Suppressor macrophage treated with lipopolysaccharide for 4 hours (primary cell): ENCODE measurements at places on chromosomes 5 and 9.

DNA sequence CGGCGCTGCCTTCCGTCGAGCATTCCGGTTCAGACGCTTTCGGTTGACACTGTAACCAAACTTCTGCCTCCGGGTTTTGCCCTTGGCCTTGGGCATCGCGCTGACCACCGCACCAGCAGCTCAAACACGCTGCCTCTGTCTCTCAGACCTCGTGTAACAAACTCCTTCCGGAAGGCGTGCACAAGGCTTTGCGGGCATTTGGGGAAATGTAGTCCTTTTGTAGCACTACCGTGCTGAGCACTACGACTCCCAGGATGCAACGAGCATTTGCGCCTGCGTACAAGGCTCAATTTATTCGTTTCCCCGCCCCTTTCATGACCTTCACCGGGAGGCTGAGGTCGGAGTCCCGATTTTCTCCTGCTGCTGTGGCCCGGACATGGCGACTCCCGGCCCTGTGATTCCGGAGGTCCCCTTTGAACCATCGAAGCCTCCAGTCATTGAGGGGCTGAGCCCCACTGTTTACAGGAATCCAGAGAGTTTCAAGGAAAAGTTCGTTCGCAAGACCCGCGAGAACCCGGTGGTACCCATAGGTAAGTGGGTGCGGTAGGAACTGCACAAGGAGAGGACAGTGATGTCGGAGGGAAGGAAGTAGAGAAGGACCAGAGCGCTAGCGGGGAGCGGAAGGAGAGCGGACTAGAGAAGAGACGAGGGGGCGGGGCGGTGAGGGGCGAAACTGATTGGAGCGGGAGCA lies at the start of the genes HIGD2A and NOP16:
TSS of gene HIGD2A (plus strand) at position 308 of the 691 bp plus-strand sequence. CDS start at position 377, 69 bp downstream.
TSS of gene NOP16 (minus strand) at position 155 of the 691 bp plus-strand sequence. CDS start at position 96, 59 bp downstream.
- DNase-seq, result peak; percentile 99

DNA sequence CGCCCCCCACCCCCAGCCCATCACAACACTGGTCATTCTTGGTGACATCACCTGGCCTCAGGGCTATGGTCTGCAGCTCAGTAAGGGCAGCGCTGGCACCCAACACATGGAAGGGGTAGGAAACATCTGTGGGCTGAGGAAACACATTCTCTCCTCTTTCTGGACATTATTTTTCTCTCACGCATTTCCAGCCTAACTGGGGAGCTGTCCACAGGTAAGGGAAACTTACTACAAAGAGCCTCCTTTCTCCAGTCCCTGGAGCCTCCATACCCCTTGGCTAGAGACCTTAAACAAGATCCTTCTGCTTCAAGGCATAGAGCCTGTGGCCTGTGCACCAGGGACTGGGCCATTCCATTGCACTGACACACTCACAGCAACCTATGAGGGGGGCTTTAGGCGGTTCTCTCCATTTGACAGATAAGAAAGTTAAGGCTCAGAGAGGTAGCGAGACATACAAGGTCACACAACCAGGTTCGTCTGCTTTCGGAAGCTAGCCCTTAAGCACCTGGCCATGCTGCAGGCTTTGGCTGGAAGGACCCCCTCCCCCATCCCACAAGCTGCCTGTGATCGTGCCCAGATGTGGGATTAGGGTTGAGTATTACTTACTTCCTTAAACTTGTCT lies 40.7 kb downstream of the CXXC5 start:
- no peak for DNase-seq

DNA sequence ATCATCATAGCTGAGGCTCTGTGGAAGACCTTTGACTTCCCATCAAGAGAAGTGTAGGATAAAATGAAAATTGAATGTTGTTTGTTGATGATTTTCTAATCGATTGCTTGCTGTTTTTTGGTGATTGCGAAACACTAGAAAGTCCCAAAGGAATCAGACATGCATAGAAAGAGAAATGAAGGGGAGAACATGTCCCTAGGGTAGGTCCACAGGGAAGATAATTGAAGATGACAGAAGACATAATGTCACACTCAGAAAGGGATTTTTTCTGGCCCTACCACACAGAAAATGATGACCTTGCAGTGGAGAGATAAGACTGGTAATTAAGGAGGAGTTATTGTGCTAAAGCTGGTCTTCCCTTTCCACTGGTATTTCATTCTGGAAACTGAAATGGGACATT lies 62.8 kb downstream of the INSYN2B start:
- peak; percentile 63 for DNase-seq

- no peak for DNase-seq
Observed at GRCh38 chr5:66675406-66675805, 79.2 kb downstream of the MAST4 start.

- DNase-seq, result no peak
Observed at GRCh38 chr5:39191216-39191615, 28.1 kb downstream of the FYB1 start.

DNA sequence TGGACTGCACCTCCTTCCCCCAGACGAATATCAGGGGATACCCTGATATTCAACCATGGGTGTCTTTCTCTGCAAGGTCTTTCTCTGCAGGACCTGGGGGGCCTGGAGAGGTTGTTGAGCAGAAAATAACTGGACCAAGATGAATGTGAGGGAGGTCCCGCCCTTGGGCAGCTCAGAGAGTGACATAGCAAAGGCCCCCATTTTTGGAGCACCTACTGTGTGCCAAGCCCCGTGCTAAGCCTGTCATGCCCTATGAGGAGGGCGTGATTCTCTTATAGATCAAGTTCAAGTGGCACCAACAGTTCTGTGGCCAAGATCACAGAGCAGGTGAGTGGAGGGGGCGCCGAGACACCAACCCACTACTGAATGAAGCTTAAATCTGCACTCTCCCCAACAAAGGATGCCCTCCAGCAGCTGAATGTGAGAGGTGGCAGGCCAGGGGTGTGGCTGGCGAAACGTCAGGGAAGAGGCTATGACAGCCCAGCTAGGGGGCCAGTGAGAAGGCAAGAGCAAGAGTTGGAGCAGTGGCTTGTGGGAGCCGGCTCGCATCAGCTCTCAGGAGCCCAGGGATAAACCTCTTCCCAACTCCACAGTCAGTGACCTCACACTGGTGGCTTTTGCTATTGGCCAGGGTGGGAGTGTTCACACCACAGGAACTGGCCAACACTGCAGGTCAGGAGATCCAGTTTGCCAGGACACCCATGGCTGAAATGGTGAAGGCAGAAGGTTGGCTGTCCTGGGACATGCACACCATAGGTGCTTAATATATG lies 5.3 kb downstream of the SARDH start:
- no peak for DNase-seq

GRCh38 chr5:191036-191948 lies at the start of gene LRRC14B:
LRRC14B (plus strand) TSS chr5:191495; CDS start chr5:191539, 44 bp downstream.
- no peak for DNase-seq

- no peak for DNase-seq
Observed at GRCh38 chr9:122383992-122384461, 13.2 kb downstream of the PTGS1 start.

- DNase-seq, result no peak
Observed at GRCh38 chr5:178396796-178397720, 164.5 kb upstream of the PHYKPL start.

DNA sequence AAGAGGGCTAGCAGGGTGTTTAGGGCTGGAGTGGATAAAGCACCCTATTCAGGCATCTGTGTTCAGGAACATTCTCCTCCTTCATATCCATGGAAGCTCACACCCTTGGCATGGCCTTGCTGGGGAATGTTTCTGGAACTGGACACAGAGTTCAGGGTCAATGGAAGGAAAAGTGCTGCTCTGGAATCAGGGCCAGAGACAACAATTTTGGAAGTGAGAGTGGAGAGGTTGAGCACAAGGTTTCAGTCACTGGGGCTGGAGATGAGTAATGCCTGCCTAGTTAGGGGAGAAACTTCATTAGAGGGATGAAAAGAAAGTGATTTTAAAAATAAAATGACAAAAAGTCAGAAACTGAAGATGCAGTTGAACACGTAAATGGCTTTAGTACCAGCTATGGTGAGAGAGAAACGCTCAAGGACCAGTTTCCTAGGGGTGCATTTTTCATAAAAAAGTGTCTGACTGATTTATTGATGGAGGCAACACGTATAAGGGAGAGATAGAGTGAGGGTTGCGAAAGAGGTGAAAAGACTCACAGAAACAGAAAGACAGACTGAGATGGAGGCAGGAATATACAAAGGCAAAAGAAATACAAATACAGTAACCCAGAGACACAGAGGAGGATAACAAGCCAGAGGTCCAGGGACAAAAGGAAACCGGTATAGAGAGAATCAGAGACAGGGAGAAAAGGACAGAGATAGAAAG lies 8.0 kb upstream of the TNFSF15 start:
- no peak for DNase-seq

DNA sequence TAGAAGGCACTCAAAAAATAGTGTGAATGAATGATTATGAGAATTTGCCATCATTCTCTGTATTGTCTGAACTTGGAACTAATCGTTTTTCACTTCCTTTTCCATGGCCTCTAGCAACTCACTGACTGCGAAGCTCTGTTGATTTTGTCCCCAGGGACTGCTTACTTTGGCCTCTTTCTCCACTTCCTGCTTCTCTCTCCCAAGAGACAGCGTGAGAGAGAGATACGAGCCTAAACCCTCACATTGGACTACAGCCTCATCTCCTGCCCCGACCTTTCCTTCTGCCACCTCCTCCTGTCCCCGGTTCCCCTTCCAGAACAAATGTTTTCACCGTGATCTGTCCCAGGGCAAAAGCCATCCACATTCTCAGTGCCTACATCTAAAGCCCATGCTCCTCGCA lies 300.8 kb upstream of the PANK3 start:
- DNase-seq, result no peak

- DNase-seq, result peak; percentile 44
Observed at GRCh38 chr5:75567710-75568109, 43.5 kb upstream of the ANKDD1B start.

DNA sequence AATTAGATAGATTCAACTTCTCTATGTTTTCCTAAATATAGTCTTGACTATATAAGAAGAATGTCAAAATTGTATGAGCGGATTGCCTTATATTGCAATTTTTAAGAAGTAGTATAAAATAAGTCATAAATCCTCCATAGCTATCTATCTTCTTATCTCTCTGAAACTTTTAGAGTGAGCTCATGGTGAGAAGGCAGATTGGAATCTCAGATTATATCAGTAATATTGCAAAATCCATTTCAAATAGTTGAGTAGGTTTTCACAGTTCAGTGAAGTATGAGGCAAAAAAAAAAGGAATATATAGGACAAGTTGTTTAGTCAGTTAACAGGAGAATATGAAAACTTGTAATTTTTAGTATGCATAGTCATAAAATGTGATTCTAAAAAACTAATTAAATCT lies 156.4 kb downstream of the FAM174A start:
- DNase-seq, result no peak

DNA sequence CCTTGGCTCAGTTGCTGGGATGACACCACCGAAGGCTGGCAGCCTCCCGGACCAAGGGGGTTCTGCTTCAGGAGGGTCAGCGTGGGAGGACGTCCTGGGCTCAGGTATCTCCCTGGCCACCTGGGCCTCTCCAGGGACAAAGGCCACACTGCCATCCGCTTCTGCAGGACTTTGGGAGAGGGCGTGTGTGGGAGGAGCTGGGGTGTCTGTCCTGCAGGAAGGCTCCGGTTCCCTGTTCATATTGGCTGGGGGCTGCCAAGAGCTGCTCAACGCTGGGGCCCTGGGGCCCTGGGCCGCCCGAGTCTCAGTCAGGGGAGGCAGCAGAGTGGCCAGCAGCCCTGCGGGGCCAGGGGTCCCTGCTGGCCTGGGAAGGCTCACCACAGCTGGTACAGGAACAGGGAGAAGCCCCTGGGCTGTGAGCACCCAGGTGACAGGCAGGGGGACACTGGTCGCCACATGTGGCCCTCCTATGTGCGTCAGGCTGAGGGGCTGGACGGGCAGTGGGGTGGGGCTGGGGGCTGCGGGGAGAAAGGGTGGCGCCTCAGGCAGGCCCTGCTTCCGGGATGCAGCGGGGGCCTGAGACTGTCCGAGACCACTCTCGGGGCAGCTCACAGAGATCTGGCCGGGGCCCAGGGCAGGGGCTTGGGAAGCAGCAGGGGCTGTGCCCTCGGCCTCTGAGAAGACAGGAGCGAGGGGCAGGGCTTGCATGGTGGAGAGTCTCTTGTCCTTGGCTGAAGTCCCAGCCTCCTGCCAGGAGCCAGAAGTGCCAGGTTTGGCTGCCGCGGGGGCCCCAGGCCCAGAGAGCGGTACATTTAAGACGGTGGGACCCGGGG lies 4.9 kb upstream of the CARD9 start:
- no peak for DNase-seq

DNA sequence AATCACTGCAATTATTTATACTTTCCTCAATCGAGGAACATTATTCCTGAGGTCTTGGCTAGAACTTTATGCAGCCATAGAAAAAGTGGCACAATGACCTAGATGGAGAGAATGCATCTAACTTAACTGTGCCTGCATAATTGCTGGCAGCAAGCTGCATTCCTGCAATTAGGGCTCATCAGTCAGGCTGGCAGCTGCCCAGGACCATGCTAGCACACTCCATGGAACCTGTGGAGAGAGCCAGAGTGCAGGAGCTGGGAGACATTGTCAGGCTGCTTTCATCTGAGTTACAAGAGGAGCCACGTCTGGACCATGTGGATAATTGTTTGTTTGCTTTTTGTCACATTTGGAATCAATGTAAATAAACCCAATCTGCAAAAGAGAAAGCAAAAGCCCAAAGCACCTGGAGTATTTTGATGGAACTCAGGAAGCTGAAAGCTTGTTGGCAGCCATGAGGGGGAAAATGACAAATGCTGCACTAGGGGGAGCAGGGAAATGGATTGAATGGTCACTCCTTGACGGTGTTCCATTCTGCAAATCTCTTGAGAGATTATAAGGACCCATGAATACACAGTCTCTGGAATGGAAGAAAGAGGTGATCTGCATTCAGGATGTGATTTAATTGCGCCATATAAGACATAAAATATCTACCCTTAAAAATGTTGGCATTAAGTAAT lies 839.9 kb downstream of the MAT2B start:
- DNase-seq, result no peak
